ENCODE measurements at places on chromosomes 7 and 10.

DNA sequence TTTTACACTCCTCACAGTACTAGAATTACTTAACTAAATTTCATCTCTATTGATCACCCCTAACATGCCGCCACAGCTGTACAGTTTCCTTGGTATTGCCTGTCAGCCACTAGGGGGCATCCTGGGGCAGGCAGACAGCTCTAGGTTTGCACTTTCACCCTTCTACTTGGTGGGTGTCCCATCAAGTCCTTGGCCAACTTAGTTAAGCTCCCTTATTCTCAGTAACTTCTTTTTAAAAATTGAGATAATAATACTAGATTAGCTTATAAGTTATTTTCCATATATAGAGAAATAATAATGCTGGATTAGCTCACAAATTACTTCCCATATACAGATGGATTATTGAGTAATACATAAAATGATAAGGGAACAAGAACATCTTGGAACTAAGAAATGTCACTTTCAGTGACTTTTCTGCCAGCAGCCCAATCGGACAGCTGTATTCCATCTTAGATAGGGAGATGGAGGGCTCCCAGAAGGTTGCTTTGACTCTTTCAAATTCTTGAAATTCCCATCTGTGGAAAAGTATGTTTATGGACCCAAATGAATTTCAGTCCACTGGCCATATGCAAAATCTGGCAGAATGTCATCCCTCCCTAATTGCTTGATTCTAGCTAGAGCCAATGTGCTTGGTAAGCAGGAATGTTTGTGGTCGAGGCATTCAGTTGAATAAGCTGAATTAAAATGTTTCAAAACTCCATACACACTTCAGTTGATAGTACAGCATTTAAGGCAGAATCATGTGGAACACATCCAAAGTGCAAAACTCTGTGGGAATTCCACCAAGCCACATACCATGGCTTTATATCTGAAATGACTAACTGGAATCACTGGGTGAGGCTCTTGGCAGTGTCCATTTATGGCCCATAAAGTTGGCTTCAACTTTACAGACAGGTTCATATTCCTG, 309.7 kb downstream of the CSTF2T start:
- DNase-seq: peak; percentile 61

DNA sequence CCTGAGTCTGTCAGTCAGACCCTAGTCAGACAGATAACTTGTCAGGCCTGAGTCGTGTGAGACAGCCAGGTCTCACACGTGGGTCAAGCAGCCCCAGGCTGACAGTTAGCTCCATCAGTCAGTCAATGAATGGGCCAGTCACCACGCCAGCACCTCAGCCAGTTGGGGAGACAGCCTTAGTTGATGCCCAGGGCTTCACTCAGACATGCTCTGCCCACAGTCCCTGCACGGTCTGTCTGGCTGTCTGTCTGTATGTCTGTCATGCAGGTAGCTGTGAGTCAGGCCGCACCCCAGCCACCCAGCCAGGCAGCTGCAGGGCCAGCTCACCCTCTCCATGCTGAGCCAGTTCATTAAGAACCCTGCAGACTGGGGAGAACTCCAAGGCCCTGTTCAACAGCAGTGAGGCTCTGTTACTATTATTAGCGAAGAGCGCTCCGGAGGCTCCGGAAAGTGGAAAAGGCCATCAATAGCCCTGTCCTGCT, 141.1 kb upstream of the PCBD1 start:
- no peak for DNase-seq

DNA sequence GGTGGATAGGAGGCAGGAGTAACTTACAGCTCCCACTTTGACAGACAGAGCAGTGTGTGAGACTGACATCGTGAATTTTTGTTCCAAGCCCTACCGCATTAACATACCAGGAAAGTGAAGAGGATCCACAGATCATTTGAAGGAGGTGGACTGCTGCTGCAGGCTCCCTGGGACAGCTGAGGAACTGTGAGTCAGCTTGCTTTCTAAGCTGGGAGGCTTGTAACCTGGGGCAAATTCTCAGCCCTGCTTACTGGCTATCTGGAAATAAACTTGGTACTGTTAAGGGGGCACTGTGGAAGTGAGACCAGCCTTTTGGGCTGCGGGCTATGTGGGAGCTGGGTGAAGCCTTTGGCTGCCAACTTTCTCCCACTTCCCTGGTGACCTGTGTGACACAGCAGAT, 1202.5 kb downstream of the DNAJB9 start:
- DNase-seq: no peak

DNA sequence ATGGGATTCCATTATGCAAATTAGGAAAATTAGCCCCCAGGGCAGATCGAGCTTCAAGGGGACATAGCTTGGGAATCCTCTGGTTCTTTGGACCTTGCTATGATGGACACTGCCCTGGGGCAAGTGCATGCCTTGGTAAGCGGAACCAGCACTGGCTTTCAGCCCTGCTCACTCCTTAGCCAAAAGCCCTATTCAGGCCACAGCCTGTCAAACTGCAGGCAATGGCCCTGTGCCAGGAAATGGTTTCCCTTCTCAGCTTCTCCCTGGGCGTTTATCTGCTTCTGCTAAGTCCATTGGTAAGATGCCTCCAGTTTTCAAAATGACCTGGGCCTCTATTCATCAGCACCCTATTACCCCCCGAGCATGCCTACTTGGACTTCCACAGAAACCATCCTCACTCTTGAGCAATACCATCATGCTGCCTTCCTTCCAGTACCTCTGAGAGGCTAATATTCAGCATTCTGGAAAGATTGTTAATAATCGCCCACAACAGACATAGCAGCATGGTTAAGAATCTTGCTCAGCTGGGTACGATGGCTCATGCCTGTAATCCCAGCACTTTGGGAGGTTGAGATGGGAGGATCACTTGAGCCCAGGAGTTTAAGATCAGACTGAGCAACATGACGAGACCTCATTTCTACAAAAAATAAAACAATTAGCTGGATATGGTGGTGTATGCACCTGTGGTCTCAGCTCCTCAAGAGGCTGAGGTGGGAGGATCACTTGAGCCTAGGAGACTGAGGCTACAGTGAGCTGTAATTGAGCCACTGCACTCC, 918.6 kb upstream of the AUTS2 start:
- no peak for DNase-seq

GRCh38 chr7:154978017-154978416, 24.9 kb downstream of the PAXIP1 start:
- no peak for DNase-seq

- DNase-seq: no peak
Measured at GRCh38 chr10:118939211-118940007, 90.1 kb upstream of the NANOS1 start.

DNA sequence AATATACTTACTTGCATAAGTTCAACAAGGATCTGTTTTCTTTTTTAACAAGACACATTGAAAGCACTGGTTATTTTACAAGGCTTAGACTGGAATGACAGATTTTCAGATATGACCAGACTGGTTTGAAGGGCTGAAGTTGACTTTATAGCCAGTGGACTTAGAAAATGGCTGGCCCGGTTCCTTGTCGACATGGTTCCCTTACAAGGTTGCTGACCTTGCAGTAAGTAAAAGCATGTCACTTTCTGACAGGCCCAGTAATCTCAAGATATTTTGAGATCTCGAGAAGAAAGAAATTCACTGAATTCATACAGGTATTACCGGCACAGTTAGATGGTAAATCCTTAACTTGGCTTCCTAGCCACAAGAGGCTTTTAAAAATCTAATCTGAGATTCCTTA, 136.5 kb downstream of the COBL start:
- no peak for DNase-seq

GRCh38 chr7:120741371-120742042, 116.4 kb downstream of the TSPAN12 start:
- DNase-seq: no peak

- no peak for DNase-seq
Measured at GRCh38 chr10:114550756-114551635, 107.1 kb downstream of the ABLIM1 start.

DNA sequence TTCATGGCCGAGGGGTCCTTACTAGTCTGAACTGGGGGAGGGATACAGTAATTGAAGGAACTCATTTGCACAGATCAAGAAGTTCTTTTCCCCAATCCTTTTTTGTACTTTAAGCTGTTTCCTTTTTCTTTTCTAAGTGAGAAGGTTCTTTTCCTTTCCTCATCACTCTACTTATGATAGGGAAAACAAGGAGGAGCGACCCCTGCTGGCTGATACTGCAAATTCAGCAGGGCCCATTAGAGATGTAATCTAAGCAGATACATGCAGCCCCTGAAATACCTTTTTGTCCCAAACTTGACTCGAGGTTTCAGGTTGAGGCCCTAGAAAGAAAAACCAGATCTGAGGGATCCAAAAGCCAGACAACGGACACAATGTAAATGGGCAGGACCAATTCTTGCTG, 305.5 kb downstream of the DNAJB9 start:
- no peak for DNase-seq

DNA sequence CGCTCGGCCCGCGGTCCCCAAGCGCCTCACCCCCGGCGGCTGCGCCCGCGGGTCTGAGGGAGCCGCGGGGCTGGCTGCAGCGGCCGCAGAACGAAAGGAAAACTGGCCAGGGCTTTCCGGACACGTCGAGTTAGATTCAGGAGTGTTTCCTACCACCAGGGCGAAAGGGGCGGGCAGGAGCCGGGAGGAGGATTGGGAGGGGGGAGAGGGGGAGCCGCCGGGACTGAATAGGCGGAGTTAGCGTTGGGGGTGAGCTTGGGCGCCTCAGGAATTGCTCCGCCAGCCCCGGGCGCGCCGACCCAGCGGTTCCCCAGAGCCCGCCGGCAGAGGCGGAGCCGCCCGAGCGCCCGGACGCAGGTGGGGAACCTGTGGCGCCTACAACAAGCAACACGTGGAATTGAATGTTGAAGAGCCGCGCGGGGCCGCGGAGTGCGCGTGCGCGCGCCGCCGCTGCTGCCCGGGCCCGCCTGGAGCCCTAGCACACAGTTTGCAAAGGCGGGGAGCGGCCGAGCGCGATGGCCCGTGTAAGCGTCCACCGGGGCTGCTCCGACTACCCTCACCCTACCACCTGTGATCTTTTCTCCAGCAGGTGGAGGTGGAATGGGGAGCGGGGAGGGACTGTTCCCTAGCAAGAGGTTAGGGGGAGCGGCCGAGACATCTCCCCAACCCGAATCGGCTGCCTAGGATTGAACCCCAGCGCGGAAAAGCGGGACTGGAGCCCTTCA, at the start of gene CADPS2:
CADPS2 (minus strand) TSS at position 104 of the 725 bp plus-strand sequence. CDS start 123 bp downstream, outside the sequence.
- peak; percentile 39 for DNase-seq

- DNase-seq: peak; percentile 58
Measured at GRCh38 chr10:125060826-125061556, 99.4 kb downstream of the CTBP2 start.

DNA sequence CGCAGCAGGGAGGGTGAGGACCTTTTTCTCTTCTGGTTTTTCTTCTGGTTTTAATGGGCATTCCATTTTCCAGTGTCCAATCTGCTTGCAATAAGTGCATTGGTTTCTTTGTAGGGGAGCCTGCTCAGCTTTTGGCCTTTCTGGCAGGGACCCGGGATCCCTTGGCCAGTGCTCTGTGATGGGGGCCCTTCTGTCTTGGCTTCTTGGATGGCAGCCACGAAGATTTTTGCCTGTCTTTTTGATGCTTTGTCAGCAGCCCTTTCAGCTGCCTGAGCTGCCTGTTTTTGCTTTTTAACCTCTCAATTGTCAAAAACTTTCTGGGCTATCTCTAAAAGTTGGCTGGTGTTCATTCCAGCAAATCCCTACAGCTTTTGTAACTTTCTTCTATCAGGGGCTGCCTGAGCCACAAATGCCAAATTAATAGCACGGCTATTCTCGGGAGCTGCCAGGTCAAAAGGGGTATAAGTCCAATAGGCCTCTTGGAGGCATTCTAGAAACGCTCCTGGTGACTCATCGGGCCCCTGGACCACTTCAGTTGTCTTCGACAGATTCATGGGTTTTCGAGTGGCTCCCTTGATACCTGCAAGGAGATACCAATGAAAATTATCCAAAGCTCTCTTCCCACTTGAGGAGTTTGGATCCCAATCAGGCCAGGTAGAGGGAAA, 179.9 kb upstream of the MBL2 start:
- no peak for DNase-seq

DNA sequence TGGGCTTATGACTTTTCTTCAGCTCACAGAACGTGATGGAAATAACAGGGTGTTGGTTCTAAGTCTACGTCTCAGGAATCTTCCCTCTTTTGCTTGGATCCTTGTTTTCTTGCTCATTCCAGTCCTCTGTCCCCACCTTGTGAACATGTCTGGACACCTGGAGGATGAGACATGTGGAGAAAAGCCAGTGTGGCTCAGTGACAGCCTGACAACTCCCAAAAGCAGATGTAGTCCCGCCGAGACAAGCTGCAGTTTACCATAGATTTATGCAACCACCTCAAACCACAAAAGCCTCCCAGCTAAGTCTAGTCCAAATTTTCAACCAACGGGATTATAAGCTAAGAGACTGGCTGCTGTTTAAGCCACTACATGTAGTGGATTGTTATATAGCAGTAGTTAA, 476.1 kb downstream of the SH2D4B start:
- no peak for DNase-seq

- DNase-seq: peak; percentile 50
Measured at GRCh38 chr7:139915864-139916716, 87.0 kb downstream of the TBXAS1 start.

DNA sequence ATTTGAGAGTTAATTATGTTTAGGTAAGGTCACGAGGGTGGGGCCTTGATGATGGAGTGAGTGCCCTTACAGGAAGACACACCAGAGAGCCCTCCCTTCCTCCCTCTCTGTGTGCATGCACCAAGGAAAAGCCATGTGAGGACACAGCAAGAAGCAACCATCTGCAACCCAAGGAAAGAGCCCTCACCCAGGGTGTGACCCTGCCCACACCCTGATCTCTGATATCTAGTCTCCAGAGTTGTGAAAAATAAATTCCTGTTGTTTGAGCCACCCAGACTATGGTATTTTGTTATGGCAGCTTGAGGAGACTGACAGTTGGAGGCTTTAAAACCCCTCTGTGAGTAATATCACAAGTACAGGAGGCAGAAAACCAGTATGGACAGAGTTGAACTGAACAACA, 15.0 kb upstream of the MCM10 start:
- no peak for DNase-seq

DNA sequence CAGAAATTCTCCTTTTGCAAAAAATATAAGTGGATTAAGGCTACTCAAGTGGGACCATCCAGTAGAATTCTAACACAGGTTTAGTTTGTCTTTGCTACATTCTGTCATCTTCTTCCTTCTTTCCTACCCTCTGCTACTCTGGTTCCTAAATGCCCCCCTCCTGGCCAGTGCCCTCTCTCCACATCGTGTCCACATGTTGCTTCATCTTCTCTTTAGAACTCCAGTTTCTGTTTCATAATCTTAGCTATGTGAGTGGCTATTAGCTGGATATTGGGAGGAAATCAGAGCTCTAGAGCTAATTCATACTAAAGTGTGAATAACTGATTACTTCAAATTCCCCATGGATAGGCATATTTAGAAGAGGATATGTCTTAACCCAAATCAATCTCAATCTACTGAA, 528.5 kb downstream of the LRMDA start:
- DNase-seq: no peak

DNA sequence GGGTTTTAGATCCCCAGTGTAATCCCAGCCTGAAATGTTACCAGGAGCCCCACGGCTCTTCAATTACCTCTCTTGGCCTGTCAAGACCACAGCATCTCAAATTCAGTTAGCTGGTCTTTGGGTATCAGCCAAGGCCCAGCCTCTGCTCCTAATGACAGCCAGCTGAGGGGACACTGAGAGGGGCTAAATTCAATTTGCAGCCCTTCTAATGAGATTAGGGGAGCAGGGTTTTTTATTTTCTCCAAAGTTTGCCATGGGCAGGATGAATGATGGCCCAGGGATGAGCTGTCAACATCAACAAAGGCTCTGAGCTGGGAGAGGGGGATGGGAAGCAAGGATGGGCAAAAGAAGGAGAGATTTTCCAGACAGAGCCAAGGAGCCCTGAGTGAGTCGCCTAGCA, 116.8 kb upstream of the TBX20 start:
- no peak for DNase-seq

All from activated naive CD4-positive, alpha-beta T cell treated with anti-CD3 and anti-CD28 coated beads, Interleukin-2, amount 10 ng/mL, durations not matched to agents 7 days and 5 days (primary cell).